ENCODE measurements at places on chromosomes 3 and 15.
A peak's percentile ranks its signal among the peaks of the same experiment; 100 is the strongest.

GRCh38 chr3:116391296-116392201, 53.7 kb downstream of the LSAMP start:
- DNase-seq, result no peak

GRCh38 chr3:72446218-72447058, 401.8 kb downstream of the SHQ1 start:
- no peak for DNase-seq

- DNase-seq, result no peak
These were observed 6.5 kb downstream of the GPR27 start for GRCh38 chr3:71760140-71760539.

DNA sequence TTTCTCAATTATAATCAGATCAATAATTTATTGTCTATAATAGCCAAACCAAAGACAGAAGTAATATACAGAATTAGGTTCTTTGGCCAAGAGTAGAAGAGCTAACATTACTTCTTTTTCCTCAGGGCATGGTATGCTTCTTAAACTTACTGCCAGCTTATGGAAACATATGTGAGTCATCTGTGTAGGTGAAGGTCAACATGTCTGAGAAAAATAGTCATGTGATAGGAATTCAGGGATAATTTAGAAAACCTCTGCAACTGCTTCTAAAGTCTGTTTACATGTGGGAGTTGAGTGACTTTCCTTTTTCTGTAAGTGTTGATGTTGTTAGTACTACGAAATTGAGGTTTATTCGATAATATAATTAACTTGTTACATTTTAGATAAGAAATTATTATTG, 19.2 kb upstream of the MAP6D1 start:
- DNase-seq, result peak; percentile 50

DNA sequence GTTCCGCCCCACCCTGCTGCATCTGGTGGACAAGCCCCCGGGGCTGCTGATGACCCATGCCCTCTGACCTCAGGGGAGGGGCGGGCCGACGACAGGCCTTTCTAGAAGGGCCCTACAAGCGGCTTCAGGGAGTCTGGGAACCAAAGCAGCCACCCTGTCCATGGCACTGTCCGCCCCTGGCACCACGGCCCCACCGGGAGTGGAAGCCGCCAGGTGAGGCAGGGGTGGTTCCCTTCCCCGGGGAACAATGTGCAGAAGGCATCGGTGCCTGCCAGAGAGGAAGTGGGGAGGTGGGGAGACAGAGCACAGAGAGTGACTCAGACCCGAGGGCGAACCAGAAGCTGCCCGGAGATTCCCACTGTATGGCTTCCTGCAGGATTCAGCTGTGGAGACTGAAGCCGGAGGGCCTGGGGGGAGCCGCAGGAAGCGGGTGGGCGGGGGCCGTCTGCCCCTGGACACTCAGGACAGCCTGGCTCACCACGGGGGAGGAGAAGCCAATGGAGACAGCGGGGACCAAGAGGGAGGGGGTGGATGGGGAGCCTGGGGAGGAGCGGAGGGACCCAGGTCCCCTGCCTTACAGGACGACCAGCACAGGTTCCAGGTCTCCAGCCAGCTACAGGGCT, 134.0 kb downstream of the TPRA1 start:
- DNase-seq, result peak; percentile 55

GRCh38 chr15:56356616-56357015, 8.6 kb upstream of the TEX9 start:
- no peak for DNase-seq

DNA sequence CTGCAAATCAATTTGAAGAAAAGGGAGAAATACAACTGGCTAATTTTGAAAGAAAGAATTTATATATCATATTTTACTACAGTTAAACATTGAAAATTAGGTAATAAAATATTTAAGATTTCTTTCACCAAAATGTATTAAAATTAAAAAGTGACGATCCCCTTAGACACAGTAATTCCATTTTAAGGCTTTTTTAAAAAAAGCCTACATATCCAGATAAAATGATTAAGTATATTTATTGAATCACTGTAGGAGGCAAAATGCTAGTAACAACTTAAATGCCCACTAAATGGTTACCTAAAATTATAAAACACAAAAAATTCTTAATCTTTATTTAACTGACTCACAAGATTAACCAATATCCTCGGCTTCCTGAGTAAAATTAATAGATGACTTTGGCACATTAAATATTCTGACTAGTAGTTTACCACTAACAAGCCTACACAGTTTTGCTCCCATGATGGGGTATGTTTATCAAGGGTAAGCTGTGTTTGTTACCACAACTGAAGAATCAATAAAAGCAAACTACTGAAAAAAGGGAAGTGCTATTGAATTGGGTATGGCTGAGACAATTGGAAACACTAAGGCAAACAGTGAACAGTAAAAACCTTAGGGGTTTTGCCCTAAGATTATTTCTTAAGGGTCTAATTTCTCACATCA, 28.4 kb downstream of the ANKRD28 start:
- no peak for DNase-seq

GRCh38 chr3:55162031-55162795, 234.4 kb upstream of the LRTM1 start:
- DNase-seq, result no peak

DNA sequence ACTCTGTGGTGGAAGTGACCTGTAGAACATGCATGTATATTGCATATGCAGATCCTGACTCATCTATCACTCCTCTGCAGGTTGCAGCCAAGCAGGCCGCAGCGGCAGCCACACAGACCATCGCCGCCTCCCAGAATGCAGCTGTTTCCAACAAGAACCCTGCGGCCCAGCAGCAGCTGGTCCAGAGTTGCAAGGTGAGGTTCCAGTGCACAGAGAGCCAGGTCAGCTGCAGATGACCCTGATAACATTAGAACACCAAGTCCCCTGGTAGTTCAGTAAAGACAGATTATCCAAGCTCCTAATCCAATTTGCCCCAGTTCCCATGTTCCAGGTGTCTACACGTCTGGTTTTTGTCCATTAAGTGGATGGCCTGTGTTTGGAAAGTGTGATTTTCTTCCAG, 325.1 kb upstream of the TPM1 start:
- no peak for DNase-seq

Data from kidney epithelial cell (primary cell).